ENCODE measurements at places on chromosomes 1 and 21.

- DNase-seq = no peak
These were observed 14.6 kb upstream of the TRNAU1AP start for GRCh38 chr1:28538286-28538685.

GRCh38 chr1:236733653-236734052, 47.4 kb downstream of the ACTN2 start:
- no peak for DNase-seq

- no peak for DNase-seq
These were observed 20.2 kb downstream of the SPATA45 start for GRCh38 chr1:212827171-212827776.

DNA sequence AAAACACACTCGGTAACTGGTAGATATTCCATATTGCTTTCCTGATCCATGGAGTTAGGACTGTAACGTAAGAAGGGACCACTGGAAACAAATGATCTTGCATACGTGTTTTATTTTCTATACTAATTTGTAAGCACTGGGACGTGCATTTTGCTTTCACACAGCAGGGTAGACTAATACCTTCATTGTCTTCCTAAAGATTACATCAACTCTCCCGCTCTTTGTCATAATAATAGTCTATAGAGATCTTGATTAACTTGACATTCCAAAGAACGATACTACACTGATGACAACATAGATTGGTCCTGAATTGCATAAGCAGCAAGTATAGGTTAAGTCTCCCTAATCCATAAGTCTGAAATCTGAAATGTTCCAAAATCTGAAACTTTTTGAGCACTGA, 166.5 kb downstream of the FAF1 start:
- DNase-seq = no peak

DNA sequence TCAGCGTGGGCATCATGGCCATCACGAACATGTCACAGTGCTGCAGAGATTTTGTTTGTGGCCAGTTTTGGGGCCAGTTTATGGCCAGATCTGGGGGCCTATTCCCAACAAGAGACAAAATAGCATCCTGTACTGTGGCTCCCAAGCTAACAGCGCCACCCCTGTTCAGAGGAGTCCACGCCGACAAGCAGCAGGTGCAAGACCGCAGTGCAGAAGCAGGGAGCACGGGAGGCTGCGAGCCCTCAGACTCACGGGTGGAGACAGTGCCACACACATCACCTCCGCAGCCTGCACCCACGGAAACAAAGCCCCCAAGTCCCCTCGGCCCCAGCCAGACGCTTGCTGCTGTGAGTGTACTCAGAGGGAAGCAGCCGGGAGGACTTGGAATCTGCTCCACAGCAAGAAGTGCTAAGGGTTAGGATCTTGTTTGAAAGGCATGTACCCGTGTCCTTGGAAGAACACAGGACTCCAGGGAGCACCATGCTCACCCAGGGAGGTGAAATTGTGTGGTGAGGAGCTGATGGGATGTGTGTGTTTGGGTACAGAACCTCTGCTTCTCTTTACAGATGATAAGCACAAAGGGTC, 7.1 kb downstream of the TCP10L start:
- peak; percentile 12 for DNase-seq

GRCh38 chr1:11944358-11944931, 9.9 kb downstream of the PLOD1 start:
- no peak for DNase-seq

DNA sequence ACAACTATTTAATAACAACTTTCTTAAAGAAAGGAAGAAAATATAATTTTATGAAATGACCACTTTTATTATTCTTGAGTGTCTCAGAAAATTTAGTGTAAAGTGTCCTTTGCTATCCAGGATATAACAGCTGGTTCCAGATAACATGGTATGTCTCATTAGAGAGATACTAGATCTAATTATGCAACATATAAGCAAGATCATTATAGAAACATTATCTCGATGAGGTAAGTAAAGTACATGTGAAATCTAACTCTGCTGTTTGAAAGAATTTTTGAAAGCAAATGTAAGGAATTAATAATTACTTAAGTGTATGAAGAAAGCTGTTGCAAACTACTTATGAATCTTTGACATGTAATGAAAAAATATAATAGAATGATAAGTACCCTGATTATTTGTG, 887.4 kb upstream of the CXADR start:
- no peak for DNase-seq

DNA sequence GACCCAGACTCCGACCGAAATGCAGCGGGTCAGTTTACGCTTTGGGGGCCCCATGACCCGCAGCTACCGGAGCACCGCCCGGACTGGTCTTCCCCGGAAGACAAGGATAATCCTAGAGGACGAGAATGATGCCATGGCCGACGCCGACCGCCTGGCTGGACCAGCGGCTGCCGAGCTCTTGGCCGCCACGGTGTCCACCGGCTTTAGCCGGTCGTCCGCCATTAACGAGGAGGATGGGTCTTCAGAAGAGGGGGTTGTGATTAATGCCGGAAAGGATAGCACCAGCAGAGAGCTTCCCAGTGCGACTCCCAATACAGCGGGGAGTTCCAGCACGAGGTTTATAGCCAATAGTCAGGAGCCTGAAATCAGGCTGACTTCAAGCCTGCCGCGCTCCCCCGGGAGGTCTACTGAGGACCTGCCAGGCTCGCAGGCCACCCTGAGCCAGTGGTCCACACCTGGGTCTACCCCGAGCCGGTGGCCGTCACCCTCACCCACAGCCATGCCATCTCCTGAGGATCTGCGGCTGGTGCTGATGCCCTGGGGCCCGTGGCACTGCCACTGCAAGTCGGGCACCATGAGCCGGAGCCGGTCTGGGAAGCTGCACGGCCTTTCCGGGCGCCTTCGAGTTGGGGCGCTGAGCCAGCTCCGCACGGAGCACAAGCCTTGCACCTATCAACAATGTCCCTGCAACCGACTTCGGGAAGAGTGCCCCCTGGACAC, 534 bp downstream of the C1orf56 start:
- no peak for DNase-seq

- DNase-seq = peak; percentile 24
These were observed 450 bp downstream of the S100A10 start for GRCh38 chr1:151993084-151993733.

DNA sequence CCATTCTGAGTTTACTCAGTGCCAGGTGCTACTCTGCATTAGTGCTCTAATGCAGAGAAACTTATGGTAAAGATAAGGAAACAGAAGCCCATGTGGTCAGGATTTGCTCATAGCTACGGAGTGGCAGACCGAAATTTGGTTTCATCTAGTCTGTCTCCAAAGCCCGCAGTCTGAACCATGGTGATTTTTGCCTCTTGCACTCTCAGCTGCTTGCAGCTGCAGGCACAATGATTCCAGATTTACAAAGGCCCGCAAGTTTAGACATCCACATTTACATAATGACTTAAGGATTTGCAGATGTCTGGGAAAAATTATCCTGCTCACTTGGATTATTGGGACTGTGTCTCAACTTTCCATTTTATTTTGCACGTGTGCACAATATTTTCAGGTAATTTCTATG, 161.3 kb upstream of the KCNJ6 start:
- no peak for DNase-seq

GRCh38 chr1:184804220-184804619, 49.6 kb upstream of the EDEM3 start:
- no peak for DNase-seq

Measured in activated effector memory CD4-positive, alpha-beta T cell treated with Interleukin-2 at 50 U/mL for 16 hours (primary cell).